ENCODE measurements at places on chromosomes 3 and 15.

- no peak for DNase-seq
These were observed 36.1 kb downstream of the GOLGA6A start for GRCh38 chr15:74046275-74046674.

- no peak for DNase-seq
These were observed 38.6 kb upstream of the DGKG start for GRCh38 chr3:186400662-186401061.

- DNase-seq = no peak
These were observed 67.6 kb downstream of the CHAC1 start for GRCh38 chr15:41020829-41021228.

GRCh38 chr15:56815247-56815646, 81.9 kb upstream of the ZNF280D start:
- no peak for DNase-seq

DNA sequence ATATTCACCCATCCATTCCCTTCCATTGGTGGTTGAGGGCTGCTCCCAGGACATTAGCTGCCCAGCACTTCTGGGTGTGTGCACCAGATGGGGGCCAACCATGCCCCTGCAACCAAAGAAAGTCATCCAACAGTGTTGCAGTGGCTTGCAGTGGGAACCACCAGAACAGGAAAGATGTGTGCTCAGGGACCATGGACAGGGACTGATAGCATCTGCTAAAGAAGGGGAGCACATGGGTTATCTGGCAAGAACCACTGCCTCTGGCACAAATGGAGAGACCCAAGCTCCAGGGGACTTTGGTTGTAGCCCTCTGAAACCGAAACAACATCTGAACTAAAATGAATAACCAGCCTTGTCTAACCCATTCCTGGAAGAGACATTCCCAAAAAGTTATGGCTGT, 8.1 kb downstream of the DCLK3 start:
- no peak for DNase-seq

DNA sequence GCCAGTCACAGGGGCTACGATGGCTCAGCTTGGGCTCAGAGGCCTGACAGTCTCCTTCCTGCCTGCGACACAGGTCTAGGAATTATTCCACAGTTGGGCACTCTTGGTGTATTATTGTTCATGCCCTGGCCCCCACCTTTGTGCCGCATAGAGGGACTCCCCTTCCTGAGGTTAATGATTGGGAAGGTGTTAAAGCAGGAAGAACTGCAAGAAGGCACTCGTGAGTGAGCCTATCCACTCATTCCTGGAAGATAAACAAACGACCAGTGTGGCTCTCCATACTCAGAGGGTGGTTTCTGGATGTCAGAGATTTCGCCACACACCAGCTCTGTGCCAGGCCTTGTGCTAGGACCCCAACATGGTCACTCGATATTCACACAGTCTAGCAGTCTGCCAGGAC, 12.3 kb downstream of the LIPC start:
- no peak for DNase-seq

DNA sequence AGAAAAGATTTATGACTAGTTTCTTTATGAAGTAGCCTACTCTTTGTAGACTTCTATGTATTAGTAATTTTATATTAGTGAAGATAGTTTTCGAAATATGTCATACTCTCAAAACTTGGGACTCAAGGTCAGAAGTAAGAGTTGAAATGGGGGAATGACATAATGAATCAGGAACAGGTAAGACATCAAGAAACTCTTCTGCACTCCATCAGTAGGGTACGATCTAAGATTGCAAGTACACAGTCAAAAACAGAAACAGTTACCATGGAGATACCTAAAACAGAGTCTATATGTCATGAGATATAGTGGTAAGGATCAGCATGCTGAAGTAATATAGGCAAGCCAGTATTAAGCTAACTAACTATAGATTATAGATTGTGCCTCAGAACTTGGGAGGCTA, 187.0 kb upstream of the MLF1 start:
- DNase-seq = no peak

GRCh38 chr3:24945563-24945962, 450.9 kb upstream of the THRB start:
- DNase-seq = no peak

DNA sequence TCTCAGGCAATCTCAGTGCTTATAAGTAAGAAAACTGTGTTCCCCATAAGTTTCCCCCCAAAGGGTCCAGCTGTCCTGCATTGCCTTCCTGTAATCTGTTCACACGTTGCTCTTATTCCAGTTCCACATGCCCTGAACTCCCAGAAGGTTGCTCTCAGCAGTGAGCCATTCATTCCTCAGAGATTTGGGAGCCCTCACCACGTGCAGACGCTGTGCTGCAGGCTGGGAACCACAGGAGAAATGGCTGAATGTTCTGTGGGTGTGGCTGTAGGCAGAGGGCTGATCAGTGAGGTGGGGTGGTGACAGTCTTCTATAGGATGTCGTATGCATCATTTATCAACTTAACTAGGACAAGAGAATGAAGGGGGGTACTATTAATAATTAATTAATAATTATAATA, 3.3 kb upstream of the THSD4 start:
- DNase-seq = no peak

DNA sequence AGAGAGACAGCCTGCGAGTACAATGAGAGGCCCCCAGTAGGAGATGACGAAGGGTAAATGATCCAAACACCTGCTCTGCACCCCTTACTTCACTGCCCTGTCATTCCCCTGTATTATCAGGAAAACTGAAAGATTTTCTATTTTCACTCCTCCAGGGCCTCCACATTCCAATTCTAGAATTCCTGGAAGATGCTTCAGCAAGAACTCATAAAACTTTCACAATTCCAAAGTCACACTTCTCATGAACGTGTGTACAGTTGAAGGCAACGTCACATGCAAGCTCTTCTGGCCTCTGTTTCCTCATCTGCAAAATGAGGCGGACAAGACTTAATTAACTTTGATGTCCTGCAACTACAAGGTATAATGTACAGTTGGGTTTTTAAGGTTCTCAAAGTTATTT, 62.8 kb upstream of the SPATA12 start:
- DNase-seq = no peak

GRCh38 chr3:129992781-129993180, 18.3 kb downstream of the TRH start:
- no peak for DNase-seq

DNA sequence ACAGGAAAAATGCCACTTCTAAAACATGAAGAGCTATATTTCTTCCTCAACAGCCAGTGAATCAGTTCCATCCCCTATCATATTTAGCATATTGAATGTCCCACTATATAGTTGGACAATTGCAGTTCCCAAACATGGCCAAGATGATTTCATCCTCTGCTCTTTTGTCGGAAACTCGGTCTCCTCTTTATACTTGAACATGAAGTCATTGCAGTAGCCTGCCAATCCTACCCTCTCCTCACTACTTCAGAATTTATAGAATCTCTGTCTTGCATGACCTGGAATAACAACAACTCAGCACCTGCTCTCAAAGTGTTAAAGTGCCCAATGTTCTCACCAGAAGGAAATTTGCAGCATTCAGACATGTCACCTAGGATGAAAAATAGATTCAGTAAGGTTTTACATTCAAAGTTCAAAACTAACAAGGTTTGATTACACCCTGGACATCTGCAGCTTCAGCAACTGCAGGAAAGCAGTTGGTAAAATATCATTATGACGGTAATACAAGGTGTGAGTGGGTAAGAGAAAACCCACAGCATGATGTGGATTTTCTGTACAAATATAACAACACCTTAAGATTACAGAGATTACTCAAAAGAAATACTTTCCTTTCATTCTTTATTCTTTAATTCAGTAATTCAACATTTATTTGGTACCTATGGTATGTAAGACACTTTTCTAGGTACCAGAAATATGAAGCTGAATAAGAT, 52.5 kb downstream of the TP63 start:
- no peak for DNase-seq

DNA sequence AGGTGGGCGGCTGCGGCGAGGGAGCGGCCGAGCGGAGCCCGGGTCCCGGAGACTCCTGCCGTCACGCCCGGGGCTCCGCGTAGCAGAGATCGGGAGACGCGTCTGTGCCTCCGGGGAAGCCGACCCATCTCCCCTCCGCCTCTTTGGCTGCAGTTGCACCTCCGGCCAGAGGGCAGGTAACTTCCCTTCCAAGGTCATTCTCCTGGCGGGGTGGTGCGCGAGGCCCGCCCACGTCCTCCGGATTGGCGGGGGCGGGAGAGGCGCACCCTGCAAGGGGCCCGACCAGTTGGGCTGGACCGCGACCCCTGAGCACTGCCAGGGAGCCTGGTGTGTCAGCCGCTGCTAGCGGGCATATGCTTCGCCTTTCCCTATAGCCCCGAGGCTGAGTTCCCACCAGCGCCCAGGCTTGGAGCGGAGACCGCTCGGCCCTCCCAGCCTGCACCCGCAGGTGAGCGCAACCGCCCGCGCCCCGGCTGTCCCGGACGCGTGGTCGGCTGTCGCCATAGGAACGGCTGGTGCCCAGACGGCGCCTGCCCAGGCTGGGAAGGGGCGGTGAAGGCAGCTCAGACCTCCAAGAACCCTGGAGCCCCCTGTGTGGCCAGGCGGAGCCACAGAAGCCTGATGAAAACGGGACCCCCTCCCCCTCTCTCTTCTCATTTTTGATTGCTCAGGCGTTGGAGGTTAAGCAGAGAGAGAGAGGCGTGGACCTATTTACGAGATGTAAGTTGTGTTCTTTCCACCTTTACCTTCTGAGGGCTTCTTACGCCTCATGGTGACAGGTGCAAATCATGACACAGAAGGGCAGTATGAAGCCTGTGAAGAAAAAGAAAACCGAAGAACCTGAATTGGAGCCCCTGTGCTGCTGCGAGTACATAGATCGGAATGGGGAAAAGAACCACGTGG, 453 bp downstream of the ZDHHC23 start:
- DNase-seq = no peak

DNA sequence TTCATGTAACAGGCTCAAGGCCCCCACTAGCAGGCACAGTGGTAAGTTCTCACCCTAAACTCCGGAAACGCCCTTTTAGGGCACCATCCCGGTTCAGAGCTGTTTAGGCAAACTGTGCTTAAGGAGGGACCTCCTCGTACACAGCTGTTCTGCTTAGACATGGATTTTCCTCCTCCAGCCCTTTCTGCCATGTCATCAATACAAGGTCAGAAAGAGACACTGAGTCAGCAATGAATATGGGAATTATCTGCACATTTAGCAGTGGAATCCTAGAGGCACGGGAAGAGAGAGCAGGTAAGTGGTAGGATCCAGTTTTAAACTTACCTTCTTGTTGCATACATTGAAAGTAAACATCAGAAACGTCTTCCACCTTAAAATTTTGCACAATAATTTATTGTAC, 107.3 kb downstream of the KCNAB1 start:
- no peak for DNase-seq

DNA sequence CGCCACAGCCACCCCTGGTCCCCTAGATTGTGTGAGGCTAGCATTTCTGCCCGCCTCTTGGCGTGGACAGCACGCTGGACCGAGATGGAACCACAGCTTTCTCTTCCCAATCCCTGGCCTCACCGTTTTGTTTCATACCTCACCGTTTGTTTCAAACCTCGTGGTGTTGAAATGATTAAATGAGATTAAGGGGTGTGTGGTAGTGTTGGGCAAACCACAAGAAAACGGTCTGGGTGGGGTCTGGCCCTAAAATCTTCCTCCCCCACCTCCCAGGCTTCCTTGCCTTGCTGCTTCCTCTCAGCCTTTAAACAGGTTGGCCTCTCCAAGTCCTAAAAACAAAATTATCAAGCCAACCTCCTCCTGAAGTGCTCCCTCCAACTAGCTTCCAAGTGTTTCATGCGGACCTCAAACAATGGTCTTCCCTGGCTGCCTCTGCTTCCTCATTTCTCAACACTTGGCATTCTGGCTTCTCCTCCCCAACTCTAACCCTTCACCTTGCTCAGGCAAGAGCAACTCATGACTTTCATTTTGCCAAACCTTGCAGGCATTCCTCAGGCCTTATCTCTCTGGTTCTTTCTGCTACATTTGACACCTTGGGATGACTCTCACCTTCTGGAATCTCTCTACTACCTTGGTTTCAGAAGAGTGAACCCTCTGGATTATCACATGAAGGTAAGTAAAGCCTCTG, 1.4 kb upstream of the ATP13A3 start:
- no peak for DNase-seq

- DNase-seq = no peak
These were observed 556.3 kb upstream of the TBL1XR1 start for GRCh38 chr3:177753451-177754155.

DNA sequence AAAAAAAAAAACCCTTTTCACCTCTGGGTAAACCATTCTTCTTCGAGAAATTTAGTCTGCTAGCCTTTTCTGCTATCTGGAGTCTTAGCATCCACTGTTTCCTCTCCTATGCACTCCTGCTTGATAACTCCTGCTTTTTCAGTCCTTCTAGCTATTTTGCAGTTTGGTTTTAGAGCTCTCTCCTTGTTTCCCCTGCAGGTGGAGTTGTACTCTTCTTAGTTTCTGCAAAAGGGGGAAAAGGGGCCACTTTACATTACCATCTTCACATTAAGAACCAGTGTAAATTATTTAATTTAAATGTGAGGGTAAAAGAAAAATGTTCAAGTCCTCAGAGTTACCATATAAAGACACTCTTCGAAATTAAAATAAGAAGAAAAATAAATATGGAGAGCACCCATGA, 23.6 kb upstream of the MYLK start:
- DNase-seq = no peak

GRCh38 chr15:99305761-99306505, 54.7 kb downstream of the LRRC28 start:
- no peak for DNase-seq

DNA sequence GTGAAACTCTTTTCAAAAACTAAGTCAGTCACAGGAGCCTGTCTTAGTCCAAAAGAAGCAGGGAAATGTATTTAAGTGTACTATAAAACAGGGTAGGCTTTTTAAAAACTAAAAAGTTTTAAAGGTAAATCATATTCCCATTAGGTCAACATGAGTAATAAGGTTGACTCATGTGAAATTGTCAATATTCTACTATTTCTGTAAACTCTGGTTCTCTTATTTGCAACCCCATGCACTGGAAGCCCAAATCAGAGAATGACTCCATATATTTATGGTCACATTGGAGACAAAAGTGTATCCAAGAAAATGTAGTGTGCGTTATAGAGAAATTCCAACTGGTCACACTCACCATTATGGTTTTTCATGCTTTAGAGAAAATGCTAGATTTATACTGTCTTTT, 600.3 kb upstream of the TGFBR2 start:
- DNase-seq = no peak

DNA sequence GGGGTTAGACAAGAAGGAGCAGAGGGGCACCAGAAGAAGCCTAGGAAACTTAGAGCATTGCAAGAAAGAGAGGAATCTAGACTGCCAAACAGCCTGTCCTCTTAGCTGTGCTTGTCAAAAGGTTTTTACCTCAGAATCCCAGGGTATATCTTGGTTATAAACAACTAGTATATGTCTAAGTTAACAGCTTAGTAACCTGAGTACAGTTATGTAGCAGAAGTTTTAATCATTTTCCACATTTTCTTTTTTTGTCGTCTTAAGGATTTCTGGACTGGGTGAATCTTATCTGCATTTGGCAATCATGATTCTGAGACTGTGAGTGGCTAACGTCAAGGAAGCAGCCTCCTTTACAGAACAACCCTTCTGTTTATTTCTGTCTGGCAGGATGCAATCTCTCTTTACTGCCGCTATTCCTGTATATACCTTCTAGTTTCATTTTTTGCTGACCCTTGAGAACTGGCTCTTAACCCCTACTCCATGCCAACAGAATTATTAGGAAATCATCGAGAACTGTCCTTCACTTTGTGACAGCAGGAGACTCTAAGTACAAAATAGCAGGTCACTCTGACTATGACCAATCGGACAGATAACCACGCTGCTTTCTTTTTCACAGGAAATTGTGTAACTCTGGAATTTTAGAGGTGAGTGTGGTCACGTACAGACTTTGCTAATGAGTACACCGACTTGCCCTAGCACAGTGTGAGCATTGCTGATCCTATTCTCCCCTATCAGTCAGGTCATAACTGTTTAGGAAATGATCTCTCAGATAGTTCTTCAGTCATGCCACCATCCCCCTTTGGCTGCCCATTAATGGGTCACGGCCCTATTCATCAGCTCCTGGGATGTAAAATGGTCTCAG, 3.3 kb upstream of the CP start:
- no peak for DNase-seq
